ENCODE measurements at places on chromosomes 16 and 17.

GRCh38 chr17:2048805-2049204 lies 6.1 kb upstream of the HIC1 start:
- DNase-seq, result no peak

DNA sequence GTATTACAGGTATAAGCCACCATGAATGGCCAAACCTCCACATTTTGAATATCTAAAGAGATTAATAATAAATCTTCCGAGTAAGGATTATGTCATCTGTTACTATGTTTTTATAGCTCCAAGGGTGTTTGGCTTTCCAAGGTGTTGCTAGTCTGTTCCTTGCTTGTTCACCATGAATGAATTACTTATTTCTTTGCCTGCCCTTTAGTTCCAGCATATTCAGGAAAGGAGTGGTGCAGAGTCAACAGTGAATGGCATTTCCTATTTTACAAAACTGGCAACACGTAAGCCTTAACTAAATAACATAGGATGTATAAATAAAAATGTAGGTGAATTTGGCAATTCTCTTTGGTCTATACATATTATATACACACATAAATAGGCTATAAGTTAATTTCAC lies 70.3 kb downstream of the MYO1D start:
- no peak for DNase-seq

GRCh38 chr17:10349403-10349802 lies 23.4 kb downstream of the MYH13 start:
- DNase-seq, result no peak

- DNase-seq, result no peak
These were observed 11.4 kb upstream of the RHBDF2 start for GRCh38 chr17:76512366-76513305.

DNA sequence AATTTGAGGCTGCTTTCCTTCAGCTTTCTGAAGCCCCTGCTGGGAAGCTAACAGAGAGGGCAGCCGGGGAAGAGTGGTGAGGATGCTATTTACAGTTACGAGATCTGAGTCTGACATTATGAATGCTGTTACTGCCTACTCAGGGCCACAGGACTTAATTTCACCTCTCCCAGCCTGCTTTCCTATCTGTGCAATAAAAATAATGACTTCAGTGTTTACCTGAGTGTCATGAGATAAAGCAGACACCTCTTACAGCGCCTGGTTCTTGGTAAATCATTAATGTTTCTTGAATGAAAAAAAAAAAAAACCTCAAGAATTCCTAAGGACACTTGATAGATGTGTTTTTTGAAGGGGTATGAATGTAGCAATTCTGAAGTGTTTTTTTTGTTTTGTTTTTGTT lies 24.2 kb upstream of the CPHXL start:
- no peak for DNase-seq

DNA sequence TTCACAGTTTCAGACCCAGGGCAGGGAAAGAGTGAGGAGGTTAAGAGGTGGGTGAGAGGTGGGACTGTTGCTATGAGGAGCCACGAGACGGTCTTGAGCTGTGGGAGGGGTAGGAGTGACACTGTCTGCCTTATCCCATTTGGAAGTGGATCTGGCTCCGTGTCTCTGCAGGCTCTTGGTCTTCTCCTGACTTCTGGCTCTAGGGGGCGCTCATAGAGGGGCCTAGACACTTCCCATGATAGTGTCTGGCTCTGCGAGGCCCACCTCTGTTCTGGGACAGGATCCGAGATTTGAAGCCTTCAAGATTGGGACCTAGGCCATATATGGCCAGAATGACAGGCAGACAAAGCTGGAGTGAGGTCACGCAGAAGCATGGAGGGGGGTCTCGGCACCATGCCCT lies 204.5 kb downstream of the GSG1L start:
- no peak for DNase-seq
